ENCODE measurements at places on chromosomes 2 and 18.

GRCh38 chr2:176111309-176111663 is 4.2 kb downstream of the HOXD11 start:
- no peaks in the 10 kb centered on the region for H3K4me1 ChIP-seq
- H3K36me3 ChIP-seq = no peaks in the 10 kb centered on the region
- DNase-seq = no peak
- H3K27me3 ChIP-seq = no peaks in the 10 kb centered on the region
- H3K27ac ChIP-seq = no peak overlapping the region

GRCh38 chr18:650428-650858 is 7.0 kb upstream of the TYMS start:
- no peaks in the 10 kb centered on the region for H3K4me1 ChIP-seq
- no peak overlapping the region for H3K4me3 ChIP-seq
- no peak overlapping the region for H3K27ac ChIP-seq
- no peak for DNase-seq
- no peaks in the 10 kb centered on the region for H3K36me3 ChIP-seq

GRCh38 chr2:171490577-171490976 is 31.7 kb upstream of the CYBRD1 start:
- no peak overlapping the region for H3K4me3 ChIP-seq
- H3K27me3 ChIP-seq = no peaks in the 10 kb centered on the region
- no peak overlapping the region for H3K27ac ChIP-seq
- no peaks in the 10 kb centered on the region for H3K4me1 ChIP-seq
- no peak for DNase-seq

GRCh38 chr2:30733876-30734520 is 73.2 kb downstream of the CAPN13 start:
- no peak overlapping the region for H3K4me3 ChIP-seq
- no peaks in the 10 kb centered on the region for H3K27me3 ChIP-seq
- no peaks in the 10 kb centered on the region for H3K36me3 ChIP-seq
- H3K4me1 ChIP-seq = no peaks in the 10 kb centered on the region

- H3K36me3 ChIP-seq = no peaks in the 10 kb centered on the region
- H3K27me3 ChIP-seq = no peaks in the 10 kb centered on the region
- H3K4me3 ChIP-seq = no peak overlapping the region
- no peak overlapping the region for H3K27ac ChIP-seq
These were observed 251.3 kb downstream of the DYSF start for GRCh38 chr2:71704688-71705087.

DNA sequence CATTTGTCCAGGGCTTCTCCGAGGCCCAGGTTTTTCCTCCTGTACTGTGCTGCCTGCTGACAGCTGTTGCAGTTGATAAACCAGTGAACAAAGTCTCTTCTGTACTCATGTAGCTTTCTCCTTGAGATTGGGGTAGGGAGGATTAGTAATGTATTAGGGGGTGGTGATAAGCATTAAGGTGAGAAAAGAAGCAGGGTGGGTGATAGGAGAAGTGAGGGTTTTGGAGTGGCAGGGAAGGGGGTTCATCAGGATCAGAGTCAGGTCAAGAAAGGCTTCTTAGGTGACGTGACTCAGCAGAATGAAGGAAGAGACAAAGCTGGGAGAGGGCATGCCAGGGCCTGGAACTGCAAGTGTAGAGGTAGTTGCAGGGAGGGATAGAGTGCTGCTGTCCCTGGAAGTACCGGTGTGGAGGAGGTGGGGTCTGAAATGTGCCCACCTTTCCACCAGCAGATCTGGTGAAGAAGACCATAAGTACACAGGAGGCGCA is 48.7 kb downstream of the PKP4 start:
- no peaks in the 10 kb centered on the region for H3K27me3 ChIP-seq
- DNase-seq = no peak
- H3K36me3 ChIP-seq = no peaks in the 10 kb centered on the region
- no peak overlapping the region for H3K4me3 ChIP-seq

- no peak for DNase-seq
- H3K27me3 ChIP-seq = no peaks in the 10 kb centered on the region
- no peak overlapping the region for H3K4me3 ChIP-seq
- no peaks in the 10 kb centered on the region for H3K4me1 ChIP-seq
These were observed 116.6 kb downstream of the ICA1L start for GRCh38 chr2:202754936-202755335.

- peaks cover 1% of the 10 kb centered on the region for H3K36me3 ChIP-seq
- H3K27me3 ChIP-seq = no peaks in the 10 kb centered on the region
- H3K4me1 ChIP-seq = no peaks in the 10 kb centered on the region
These were observed 11.9 kb upstream of the RPL37A start for GRCh38 chr2:216486708-216487107.

- peak; percentile 83 for DNase-seq
- H3K4me3 ChIP-seq = no peak within 1 kb of the TSS
- H3K27me3 ChIP-seq = no peaks in the 10 kb centered on the region
- H3K36me3 ChIP-seq = no peaks in the 10 kb centered on the region
- no peak within 1 kb of the TSS for H3K27ac ChIP-seq
These were observed at the start of gene HOXD11 for GRCh38 chr2:176106581-176107539. Gene HOXD11, plus strand, starts transcription at chr2:176107280. Its CDS starts 76 bp downstream, at chr2:176107356.

- no peak overlapping the region for H3K27ac ChIP-seq
- H3K4me3 ChIP-seq = no peak overlapping the region
These were observed 30.4 kb downstream of the HYCC2 start for GRCh38 chr2:201040867-201041628.

GRCh38 chr2:28681606-28682005 is 70.0 kb upstream of the PPP1CB start:
- no peaks in the 10 kb centered on the region for H3K4me1 ChIP-seq
- H3K27me3 ChIP-seq = no peaks in the 10 kb centered on the region
- H3K27ac ChIP-seq = no peak overlapping the region

GRCh38 chr18:79884963-79885728 is 66.3 kb downstream of the SLC66A2 start:
- no peak overlapping the region for H3K27ac ChIP-seq
- H3K36me3 ChIP-seq = no peaks in the 10 kb centered on the region
- no peaks in the 10 kb centered on the region for H3K27me3 ChIP-seq

- peak; percentile 59 for DNase-seq
- peaks cover 1% of the 10 kb centered on the region for H3K4me1 ChIP-seq
- no peaks in the 10 kb centered on the region for H3K36me3 ChIP-seq
- no peak overlapping the region for H3K27ac ChIP-seq
- no peaks in the 10 kb centered on the region for H3K27me3 ChIP-seq
These were observed 147.6 kb downstream of the SLC8A1 start for GRCh38 chr2:40304340-40304739.

DNA sequence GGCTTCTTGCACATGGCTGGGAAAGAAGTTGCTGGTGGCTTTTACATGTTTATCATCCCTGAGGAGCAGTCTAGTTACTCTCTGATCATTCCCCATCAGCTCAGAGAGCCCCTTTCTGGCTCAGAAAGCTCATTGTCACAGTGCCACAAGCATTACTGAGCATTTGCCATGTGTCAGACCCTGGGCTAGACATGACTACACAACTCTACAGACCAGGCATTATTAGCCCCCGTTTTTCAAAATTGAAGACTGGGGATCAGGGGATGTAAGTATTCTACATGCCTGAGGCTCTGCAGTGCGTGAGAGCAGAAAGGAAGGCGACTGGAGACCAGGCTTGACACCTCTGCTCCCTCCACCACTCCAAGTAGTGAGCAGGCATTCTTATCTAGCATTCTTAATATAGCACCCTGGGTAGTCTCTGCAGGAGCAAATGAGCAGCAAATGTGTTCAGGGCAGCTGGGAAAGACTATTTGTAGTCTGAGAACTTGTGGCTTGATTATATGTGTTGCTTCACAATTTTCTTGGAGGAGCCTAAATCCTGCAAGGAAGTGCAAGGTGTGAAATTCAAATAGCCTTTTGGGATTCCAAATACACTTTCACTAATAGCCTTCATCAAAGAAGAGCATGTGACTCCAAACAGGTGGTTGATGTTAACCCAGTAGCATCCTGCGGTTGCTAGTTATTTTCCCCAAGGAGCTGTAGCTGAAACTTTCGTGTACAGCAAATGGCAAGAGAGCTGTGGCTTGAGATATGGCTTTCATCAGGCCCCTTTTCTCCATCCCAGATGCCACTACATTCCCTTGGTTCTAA is 143.2 kb downstream of the DDX1 start:
- H3K27me3 ChIP-seq = no peaks in the 10 kb centered on the region
- H3K27ac ChIP-seq = no peak overlapping the region
- no peak overlapping the region for H3K4me3 ChIP-seq

DNA sequence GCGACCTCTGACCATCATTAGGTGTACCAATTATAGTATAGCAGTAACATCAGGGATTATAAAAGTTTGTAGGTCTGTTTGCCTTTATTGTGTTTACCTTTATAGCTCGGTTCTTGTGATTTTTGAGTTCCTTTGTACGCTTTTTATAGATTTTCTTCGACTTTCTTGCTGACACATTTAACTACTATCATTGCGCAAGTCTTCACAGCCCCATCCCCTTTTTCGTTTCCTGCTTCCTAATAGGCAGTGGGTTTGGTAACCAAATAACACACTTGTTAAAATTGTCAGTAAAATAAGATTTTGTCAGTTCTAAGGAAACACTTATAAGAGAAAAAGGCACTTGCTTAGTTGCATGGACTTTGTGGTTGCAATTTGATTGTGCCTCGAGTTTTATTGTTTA is 541.5 kb downstream of the LRP1B start:
- H3K4me1 ChIP-seq = no peaks in the 10 kb centered on the region
- H3K36me3 ChIP-seq = no peaks in the 10 kb centered on the region
- H3K27me3 ChIP-seq = no peaks in the 10 kb centered on the region
- no peak for DNase-seq

DNA sequence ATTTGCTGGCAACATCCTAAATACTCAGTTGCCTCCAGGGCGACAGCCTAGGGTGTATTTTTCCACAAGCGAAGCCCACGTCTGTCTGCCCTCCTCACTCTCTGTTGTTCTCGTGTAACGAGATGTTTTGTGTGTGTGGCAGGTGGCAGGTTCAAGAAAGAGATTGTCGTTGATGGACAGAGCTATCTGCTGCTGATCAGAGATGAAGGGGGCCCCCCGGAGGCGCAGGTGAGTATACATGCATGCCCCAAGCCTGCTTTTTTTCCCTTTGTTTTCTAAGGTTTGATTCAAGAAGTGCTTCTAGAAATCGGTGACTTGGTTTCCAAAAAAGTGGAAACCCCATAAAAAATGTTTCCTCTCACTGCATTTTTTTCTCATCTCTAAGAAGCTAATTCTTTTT is 247.0 kb downstream of the AGAP1 start:
- H3K27ac ChIP-seq = no peak overlapping the region
- H3K27me3 ChIP-seq = no peaks in the 10 kb centered on the region
- no peak overlapping the region for H3K4me3 ChIP-seq
- H3K4me1 ChIP-seq = no peaks in the 10 kb centered on the region
- DNase-seq = no peak

DNA sequence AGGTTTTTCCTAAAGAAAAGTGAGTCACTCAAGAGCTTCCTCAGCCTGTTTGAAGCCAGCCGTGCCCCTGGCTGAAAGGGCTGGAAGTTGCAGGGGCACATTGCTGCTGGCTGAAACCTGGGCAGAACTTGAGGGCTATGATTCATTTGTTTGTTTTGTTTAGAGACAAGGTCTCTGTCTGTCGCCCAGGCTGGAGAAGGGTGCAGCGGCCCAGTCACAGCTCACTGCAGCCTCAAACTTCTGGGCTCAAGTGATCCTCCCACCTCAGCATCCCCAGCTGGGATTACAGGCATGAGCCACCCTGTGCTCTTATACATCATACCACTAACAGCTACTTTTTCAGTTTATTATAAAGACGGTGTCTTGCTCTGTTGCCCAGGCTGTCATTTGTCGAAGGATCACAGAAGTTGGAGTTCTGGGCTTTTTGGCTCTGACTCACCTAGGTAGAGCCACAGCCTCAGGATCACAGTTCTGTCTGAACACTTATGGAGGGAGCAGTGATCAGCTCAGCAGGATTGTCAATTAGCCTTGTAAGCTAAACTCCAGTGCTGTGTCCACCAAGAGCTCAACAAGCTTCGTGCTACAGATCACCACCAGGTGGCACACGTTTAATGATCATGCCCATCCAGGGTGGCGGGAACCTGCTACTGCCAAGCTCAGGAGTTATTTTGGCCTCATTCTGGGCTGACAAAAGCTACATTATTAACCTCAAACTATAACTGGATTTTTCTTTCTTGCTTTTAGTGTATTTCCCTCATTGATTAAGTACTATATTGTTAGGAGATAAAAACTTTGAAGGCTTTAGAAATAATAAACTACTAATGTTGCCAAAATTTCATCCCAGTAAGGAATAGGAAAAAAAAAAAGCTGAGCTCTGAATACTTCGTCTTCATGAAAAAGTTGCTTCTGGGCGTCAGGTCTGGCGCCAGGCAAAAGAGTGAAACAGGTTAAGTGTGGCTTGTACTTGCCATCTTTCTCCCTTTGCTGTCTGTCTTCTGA is 57.9 kb downstream of the ARHGEF33 start:
- no peak overlapping the region for H3K4me3 ChIP-seq
- DNase-seq = peak; percentile 82
- H3K36me3 ChIP-seq = peaks cover 2% of the 10 kb centered on the region

- H3K4me1 ChIP-seq = no peaks in the 10 kb centered on the region
- no peak overlapping the region for H3K27ac ChIP-seq
- H3K27me3 ChIP-seq = peaks cover 2% of the 10 kb centered on the region
- no peaks in the 10 kb centered on the region for H3K36me3 ChIP-seq
These were observed 79.4 kb downstream of the SLC4A3 start for GRCh38 chr2:219706823-219707281.

- H3K27ac ChIP-seq = no peak overlapping the region
- no peaks in the 10 kb centered on the region for H3K4me1 ChIP-seq
These were observed 90.8 kb downstream of the FAM124B start for GRCh38 chr2:224310943-224311625.

GRCh38 chr18:7417727-7418126 is 149.4 kb upstream of the PTPRM start:
- H3K27ac ChIP-seq = no peak overlapping the region
- no peaks in the 10 kb centered on the region for H3K4me1 ChIP-seq
- H3K4me3 ChIP-seq = no peak overlapping the region
- no peaks in the 10 kb centered on the region for H3K27me3 ChIP-seq
- DNase-seq = no peak
- no peaks in the 10 kb centered on the region for H3K36me3 ChIP-seq

- no peak overlapping the region for H3K27ac ChIP-seq
- DNase-seq = no peak
- no peak overlapping the region for H3K4me3 ChIP-seq
- H3K4me1 ChIP-seq = no peaks in the 10 kb centered on the region
- no peaks in the 10 kb centered on the region for H3K27me3 ChIP-seq
These were observed 122.1 kb upstream of the STPG4 start for GRCh38 chr2:47277187-47277586.

DNA sequence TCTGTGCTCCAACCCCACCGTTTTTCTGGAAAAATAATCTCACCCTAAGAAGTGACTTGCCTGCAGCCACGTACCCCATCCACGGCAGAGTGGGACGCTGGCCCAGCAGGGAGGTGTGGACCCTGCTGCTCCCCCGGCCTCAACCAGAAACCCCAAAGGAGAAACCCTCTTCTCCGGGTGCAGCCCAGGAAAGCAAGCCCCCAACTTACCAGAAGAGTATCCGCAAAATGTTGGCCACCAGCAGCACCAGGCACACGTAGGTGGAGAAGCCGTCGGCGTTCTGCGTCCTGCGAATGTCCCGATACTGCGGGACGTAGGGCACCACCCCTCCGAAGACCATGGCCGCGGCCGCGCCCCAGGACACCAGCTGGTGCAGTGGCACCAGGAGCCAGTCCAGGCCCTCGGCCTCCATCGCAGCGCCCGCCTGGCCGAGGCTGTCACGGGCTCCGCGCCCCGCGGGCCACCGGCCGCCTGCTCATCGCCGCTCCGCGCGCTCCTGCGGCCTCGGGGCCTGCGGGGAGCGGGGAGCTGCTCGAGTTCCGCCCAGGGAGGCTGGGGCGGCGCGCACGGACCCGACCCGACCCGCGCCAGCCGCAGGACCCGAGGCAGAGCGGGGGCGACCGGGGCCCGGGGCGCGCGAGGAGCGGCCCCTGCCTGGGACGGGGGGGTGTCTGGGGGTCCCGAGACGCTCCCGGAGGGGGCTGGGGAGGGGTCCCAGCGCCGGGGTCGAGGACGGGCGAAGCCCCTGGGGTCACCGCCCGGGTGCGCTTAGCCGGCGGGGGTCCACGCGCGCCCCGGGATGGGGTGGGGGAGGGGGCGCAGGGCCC is 725 bp downstream of the SLC66A2 start:
- no peak overlapping the region for H3K27ac ChIP-seq
- H3K4me1 ChIP-seq = no peaks in the 10 kb centered on the region
- no peaks in the 10 kb centered on the region for H3K27me3 ChIP-seq
- H3K4me3 ChIP-seq = peak overlapping the region; percentile 85

Data from aorta (tissue), 5 donors.